ENCODE measurements at places on chromosomes 4 and X.
A peak's percentile ranks its signal among the peaks of the same experiment; 100 is the strongest.

DNA sequence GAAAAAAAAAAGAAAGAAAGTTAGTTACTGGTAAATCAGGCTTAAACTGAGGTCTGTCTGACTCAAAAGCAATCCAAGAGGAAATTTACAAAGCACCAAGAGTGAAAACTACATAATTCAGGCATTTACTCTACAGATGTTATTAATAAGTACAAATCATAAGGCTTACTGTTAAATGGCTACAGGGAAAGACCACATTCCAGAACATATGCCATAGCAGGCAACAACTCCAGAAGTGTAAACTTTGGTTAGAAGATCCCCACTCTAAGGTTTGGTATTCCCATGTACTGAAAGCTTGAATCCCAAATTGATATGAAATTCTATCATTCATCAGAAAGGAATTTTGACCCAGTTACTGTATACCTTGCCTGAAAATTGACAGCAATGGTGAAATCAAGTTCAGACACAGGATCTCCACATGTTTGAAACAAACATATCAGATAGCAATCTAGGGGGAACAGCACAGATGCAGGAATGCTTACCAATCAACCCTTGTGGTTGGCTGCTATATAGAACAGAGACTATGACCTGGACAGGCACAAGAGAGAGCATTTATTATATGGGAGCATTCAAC is 6.6 kb downstream of the USP26 start:
- DNase-seq: peak; percentile 22

DNA sequence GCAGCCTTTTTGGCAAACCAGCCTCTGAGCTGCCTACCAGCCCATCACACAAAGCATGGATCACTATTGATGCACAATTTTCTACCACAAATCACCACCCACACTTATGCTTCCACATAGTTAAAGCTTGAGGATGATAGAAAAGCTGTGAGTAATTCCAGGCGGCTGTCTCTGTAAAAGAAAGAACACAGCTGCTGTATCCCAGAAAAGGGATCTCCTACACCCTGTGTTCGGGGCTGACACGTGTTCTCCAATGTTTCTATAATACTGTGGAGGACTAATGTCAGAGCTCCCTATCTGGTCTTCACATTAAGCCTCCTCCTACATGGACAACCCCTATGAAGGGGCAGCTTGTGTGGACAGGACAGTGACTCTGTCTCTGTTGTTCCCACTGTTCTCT is 12.5 kb upstream of the BRS3 start:
- no peak for DNase-seq

- DNase-seq: peak; percentile 99
These were observed 4.1 kb downstream of the ENPEP start for GRCh38 chr4:110480031-110480549.

- no peak for DNase-seq
These were observed 281.1 kb downstream of the SLC7A11 start for GRCh38 chr4:137961051-137961438.

GRCh38 chrX:13888284-13888683 is 71.4 kb upstream of the GPM6B start:
- peak; percentile 32 for DNase-seq

- DNase-seq: no peak
These were observed 19.9 kb downstream of the MAGEB17 start for GRCh38 chrX:16187024-16187760.

DNA sequence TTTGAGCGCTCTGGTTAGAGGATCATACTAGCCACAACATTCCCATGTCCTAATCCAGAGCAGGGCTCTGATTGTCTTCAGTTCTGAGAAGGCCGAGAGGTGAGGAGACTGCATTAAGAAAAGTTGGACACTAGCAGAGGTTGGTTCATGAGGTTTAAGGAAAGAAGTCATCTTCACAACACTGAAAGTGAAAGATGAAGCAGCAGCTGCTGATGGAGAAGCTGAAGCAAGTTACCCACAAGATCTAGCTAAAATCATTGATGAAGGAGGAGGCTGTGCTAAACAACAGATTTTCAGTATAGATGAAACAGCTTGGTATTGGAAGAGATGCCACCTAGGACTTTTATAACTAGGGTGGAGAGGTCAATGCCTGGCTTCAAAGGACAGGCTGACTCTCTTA is 36.8 kb downstream of the RAP1GDS1 start:
- DNase-seq: no peak

- DNase-seq: no peak
These were observed 4.9 kb downstream of the PAICS start for GRCh38 chr4:56440983-56441382.

DNA sequence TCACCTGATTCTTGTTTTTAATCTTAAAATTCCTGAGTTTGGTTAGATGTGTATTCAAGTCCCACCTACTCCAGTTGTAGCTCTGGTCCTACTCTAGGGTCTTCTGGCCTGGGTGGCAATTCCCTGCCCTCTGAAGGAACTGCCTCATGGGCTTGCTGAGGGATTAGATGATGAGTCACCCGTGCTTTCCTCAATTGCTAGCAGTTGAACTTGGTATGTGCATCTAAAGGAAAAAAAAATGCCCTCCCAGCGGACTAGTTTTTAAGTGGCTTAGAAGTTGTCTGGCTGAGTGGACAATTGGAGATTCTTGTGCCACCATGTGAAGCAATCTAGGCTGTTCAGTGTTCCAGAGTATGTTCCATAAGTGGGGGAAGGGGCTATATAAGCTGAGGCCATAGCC is 127.0 kb downstream of the CCNG2 start:
- peak; percentile 3 for DNase-seq

DNA sequence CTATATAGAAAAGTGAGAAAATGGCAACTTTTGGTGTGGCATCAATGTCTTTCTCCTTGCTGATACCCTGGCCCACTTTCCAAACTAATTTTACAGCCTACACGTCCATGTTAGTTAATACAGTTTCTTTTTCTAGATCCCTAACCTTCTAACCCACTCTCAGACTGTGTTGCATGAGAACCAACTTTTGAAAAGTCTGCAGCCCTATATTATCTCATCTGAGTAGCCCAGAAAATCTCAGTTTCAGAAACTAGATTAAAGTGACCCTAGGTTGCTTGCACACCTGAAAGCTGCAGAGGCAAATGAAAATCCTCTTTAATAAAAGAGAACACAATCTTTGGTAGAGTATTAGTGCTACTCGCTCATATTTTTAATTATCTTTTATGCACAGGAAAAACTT is 371.6 kb upstream of the EMCN start:
- DNase-seq: no peak

DNA sequence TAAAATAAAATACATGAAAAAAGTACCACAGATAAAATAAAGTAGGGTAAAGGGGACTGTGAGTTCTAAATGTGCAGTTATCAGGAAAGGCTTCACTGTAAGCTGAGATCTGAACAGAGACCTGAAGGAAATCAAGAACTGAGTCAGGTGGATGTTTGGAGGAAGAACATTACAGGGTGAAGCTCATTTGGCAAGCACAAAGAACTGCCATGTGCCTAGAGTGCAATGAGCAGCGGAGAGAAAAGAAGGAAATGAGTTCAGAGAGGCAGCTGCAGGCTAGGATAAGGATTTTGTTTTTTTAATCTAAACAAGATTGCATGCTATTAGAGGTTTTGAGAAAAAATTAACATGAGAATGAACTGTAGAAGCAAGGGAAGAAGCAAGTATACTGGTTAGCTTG is 373.1 kb downstream of the STPG2 start:
- no peak for DNase-seq

GRCh38 chr4:24683116-24683515 is 98.8 kb upstream of the DHX15 start:
- DNase-seq: peak; percentile 11

GRCh38 chrX:97705936-97706335 is 822.2 kb downstream of the RPA4 start:
- DNase-seq: peak; percentile 31

- no peak for DNase-seq
These were observed 102.0 kb downstream of the FNIP2 start for GRCh38 chr4:158870626-158871334.

DNA sequence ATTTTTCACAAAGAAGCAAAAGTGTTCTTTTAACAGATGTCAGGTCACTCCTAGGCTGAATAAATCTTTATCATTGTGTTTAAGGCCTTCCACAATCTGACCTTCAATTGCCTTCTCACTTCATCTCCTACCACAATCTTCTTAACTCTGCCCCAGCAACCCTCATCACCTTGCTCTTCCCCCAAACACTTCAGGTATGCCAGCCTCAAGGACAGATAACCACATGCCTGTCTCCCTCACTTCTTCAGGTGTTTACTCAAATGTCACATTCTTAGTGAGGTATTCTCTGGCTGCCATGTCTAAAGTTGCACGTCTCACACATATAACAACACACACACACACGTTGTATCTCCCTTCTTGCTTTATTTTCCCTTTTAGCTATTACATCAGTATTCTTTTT is 146.5 kb downstream of the ANKRD50 start:
- no peak for DNase-seq

GRCh38 chrX:96824166-96824565 is 59.5 kb upstream of the RPA4 start:
- DNase-seq: no peak

DNA sequence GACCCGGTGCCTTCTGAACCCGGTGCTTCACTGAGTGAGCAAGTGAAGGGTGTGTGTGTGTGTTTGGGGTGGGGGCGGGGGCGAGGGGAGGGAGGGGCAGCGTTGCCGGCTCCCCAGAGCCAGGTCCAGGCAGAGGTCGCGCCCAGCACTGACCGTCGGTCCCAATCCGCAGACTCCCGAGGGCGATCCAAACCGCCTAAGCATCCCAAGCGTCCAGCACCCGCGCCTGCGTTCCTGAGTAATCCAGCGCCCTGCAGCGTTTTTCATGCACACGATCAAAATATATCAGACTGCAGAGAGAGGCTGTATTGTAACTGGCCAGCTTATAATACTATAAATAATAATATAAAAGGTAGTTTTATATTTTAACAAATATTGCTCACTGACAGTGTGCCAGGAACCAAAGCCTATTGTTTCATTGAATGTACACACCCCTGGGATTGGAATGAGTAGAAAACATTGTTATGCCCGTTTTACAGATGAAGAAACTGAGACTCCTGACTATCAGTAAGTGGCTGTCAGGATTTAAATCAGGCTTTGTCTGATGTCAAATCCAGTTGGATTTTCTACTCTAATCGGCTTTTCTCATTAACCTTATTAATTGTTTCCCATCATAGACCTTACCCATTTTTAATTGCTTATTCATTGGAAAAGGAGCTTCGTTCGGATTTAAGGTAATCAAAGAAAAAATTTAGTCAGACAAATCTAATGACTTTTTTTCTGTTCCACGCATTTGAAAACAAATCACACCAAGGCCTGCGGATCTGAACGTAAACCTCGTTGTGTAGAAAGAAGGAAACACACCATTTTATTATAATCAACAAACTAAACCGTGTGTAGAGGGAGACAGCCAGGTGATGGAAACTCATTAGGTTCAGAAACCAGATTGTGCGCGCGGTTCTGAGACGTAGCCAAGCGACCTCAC is 4.0 kb upstream of the NKX3-2 start:
- no peak for DNase-seq

- no peak for DNase-seq
These were observed 383.5 kb downstream of the KLHL4 start for GRCh38 chrX:87901060-87901459.

DNA sequence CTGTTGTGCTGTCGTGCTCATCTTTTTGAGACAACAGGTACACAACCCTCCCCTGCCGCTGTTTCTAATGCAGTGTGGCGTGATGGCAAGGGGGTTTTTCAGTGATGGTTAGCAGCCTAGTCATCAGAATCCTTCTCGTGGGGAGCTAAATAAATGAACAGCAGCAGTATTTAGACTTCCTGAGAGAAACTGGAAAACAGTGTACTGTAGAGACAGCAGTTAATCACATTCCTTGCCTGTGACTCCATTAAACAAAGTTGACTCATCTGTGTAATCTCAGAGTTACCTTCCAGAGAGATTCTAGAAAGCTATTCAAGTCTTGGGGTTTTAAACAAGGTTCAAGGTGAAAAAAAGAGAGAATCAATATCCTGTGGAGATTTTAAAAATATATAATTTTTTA is 1753.2 kb upstream of the PCDH7 start:
- peak; percentile 40 for DNase-seq

DNA sequence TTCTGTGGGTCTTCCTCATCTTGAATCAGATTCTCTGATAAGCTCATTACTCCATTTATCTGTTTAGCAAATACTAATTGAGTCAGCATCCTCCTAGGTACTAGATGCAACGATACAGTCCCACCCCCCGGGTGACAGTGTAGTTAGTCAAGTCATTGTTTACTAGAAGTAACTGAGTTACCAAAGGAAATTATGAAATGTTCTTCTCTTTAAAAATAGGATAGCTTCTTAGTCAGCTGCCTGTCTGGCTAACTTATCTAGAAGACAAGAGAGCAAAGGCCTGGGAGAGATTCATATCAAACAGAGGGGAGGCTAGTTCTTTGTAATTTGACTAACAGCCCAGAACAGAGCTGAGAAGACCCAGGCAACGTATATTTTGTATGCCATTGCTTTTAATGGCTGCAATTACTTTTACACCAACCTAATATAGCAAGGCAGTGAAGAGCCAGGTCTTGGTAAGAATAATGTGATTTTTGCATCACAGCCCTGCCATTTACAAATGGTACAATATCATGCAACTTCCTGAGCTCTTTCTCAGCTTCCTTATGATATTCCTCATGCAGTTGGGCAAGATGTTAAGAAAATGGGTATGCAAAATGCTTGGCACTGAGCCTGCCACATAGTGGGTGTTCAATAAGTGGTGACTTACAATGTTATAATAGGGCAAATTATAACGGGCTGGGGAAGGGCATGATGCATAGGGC is 149.9 kb downstream of the CHIC2 start:
- DNase-seq: peak; percentile 48

DNA sequence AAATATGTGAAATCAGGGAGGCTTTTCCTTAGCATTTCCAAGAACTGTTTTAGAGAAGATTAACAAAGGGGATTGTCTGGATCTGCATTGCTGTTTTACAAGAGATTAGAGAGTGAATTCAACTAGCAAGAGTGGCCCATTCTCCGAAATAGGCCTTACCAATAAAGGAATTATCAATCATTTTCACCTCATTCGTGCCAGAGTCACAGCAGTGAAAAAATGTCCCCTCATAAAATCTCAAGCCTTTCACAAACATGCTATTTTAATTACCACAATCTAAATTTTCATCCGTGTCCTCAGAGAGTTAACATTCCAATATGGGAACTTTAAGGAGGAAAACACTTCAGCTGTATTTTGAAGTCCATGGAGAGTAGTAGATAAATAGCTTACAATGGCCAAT is 979.6 kb downstream of the RPA4 start:
- no peak for DNase-seq

DNA sequence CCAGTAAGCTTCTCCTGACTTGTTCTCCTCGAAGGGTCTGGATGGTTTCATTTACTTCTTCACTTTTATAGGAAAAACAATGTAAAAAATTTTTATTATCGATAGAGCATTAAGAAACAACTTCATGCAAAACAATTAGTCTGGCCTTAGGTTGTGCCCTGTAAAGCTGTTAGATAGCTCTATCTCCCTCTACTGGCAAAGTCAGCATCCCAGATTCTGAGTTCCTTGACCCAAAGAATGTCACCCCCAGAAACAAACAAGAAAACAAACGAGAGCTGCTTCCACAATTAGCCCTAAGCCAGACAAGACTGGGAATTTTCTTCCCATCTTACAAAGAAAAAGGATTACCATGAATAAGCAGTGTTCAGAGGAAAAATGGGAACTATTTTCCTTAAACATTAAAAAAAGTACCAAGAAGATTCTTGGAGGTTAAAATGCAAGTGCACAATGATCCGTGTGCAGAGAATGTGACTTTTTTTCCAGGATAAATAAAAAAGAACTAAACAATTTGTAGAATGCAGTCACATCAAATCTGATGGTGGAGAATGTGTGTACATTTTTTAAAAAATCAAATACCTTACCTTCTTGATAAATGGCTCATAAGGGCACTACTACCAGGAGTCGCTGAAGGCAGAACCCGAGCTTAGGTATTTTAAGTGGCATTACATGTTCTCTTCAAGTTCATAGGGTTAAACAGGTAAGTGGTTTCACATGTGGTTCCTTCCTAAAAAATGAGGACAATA is 293.2 kb downstream of the FBXO8 start:
- peak; percentile 29 for DNase-seq
